Activated CD8-positive, alpha-beta memory T cell treated with anti-CD3 and anti-CD28 coated beads, Interleukin-2, amount 10 ng/mL, durations not matched to agents 7 days and 5 days (primary cell): ENCODE measurements at places on chromosomes 16 and 17. TPM values are rescaled to one million over a fixed set of nuclear protein-coding genes. Genes with fewer than 3 reads are reported as not detected.

Gene HCRT
- not detected for total RNA-seq

Gene ABCA6
- total RNA-seq = 0.21 TPM

Gene CENPT
- 61.8 TPM for total RNA-seq

Gene ACSM2A
- not detected for total RNA-seq

Gene SYCE1L
- 4.1 TPM for total RNA-seq
